HT1080 (cell line): ENCODE measurements at places on chromosomes 7 and 10. TPM values are rescaled to one million over a fixed set of nuclear protein-coding genes. Genes with fewer than 3 reads are reported as not detected.
A peak's percentile ranks its signal among the peaks of the same experiment; 100 is the strongest.

GRCh38 chr7:158085741-158086695 lies 501.6 kb downstream of the PTPRN2 start:
- DNase-seq = no peak

DNA sequence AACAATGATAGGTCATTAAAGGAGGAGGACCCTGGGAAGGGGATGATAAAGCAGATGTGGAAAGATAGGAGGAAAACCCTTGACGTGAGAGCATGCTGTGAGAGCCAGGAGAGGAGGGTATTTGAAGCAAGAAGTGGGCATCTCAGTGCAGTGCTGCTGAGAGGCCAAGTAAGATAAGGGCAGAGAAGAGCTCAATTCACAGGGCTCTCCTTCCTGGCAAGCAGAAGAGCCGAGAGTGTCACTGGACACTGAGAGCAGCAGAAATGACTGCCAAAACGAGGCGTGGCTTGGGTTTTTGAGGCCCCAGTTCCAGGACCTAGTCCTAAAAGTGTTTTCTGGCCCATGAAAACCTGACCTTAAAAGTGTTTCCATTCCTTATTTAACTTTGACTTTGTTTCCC lies 213.5 kb downstream of the LHFPL3 start:
- no peak for DNase-seq

GRCh38 chr10:81116201-81116600 lies 578.5 kb downstream of the SH2D4B start:
- peak; percentile 25 for DNase-seq

STEAP1B gene
- 0.08 TPM in 1 of 2 replicates, not detected in the other for total RNA-seq

DNA sequence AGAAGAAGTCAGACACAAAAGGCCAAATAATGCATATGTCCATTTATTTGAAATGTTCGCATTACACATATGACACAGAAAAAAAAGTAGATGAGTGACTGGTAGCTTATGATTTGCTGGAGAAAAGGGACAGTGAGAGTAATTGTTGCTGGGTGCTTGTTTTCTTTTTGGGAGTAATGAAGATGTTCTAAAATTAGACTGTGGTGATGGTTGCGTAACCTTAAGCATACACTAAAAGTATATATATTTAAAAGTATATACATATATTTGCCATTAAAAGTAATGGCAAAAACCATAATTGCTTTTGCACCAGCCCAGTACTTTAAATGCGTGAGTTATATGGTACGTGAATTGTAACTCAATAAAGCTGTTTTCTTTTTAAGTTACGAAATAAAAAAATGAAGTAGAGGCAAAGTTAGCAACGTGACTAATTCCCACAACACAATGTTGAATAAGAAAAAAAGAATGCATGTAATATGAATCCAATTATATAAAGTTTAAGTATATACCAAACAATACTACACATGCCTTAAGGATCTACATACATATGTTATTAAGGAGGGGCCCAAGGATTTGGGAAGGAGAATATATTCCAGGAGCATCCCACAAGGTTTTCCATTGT lies 360.4 kb upstream of the CELF2 start:
- DNase-seq = no peak

DNA sequence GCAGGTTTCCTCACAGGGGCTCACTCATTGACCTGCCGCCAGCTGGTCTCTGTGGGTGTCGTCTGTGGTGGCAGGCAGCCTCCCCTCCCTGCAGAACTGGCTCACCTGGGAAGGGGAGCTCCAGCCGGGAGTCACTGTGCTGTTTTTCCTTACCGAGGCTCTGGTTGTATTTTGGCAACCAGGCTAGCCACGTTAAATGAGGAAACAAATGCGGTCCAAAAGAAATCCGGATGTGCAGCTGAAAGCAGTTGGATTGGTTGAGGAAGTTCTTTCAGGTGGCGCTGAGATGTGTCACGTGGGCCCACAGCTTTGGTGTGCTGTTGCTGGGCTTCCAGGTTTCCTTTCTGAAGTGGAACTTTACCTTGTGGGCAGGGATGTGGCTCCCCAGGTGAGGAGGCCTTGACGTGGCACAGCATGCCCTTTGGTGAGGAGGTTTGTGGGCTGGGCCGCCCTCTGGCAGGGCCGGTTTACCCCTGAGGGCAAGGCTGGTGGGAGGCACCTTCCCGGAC lies 14.2 kb downstream of the MTURN start:
- no peak for DNase-seq

DNA sequence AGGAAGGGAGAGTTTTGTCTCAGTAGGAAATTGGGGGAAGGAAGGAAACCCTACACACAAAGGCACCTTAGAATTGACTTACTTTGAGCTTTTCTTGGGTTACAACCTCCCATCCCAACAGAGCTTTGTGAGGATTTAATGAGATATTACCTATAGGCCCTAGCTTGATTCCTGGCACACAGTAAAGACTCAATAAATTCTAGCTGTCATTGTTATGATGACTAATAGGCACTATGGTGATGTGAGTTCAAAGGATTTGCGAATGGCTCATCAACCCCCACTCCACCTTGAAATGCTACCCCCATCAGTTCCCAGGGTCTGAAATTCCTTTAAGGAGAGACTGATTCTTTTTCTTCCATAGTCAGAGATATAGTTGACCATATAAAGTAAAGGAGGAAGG lies 67.9 kb upstream of the SMNDC1 start:
- DNase-seq = peak; percentile 83
